Panc1 (cell line): ENCODE measurements at places on chromosomes 2 and 18. TPM values are rescaled to one million over a fixed set of nuclear protein-coding genes. Genes with fewer than 3 reads are reported as not detected.
A peak's percentile ranks its signal among the peaks of the same experiment; 100 is the strongest.

The CFLAR gene
- 46.3 TPM for total RNA-seq

DNA sequence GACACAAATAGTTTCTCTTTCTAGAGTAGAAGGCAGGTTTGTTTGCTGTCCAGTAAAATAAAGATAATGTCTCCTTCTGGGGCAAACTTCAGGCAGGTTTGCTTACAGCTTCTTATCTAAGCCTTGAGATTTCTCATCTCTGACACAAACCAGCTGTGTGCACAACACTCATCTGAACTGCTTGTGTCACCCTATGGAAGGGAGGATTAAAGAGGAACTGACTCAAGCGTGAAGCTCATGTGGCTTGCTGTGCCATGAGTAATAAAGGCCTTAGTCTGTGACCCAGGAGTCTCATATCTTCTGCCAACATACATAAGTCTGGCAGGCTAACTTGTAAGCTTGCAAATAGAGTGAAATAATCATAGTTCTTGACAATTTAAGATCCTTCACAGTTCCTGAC, 24.2 kb upstream of the CPO start:
- peak; percentile 92 for DNase-seq

GRCh38 chr2:98708396-98709186, 22.3 kb downstream of the MGAT4A start:
- no peak for DNase-seq

DNA sequence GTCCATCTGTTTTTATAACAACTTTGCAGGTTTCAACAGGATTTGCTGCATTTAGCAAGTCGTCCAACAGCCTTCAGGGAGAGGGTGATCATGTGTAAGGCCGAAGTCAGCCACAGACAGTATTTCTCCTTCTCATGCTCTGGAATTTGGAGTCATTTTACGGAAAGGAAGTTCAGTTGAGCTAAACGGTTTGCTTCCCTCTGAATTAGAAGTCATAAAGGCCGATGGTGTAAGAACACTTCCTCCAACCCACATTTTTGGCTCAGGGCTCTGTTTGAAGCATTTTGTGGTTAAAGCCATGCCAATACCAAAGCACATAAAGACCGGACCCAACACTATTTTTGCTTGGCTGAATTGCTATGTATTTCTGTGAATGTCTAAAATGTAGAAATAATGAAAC, 129.5 kb downstream of the TMEM182 start:
- DNase-seq = no peak

- DNase-seq = no peak
Measured at GRCh38 chr2:181723731-181724130, 43.4 kb upstream of the NEUROD1 start.
